ENCODE measurements at places on chromosomes 16 and 17.

DNA sequence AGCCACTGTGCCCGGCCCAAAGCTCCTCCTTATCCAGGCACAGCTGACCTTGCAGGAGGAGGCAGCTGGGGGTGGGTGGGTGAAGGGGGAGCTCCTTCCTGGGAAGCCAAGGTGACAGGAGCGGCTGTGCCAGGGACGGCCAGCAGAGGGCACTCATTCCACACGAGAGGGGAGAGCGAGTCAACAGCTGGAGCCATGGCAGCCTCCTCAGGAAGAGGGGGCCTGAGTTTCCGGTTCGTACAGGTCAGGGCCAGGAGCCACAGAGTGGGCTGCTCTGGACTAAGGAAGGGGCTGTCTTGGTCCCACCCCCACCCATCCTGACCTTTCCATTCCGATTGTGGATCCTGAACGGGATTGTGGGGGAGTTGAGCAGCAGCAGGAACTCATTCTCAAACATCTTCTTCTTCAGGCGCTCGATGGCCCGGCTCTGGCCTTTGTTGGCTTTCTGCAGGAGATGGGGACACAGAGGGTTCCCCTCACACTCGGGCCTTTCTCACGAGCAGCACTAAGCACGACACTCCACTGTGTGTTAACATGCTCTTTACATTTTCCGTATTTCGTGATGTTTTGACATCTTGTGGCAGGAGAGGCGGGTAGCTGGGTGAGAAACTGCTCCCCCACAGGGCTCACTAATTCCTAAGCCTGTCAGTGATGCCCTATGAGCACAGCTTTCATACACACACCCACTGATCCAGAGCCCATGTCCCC is 61.6 kb downstream of the TIMM22 start:
- peak; percentile 54 for DNase-seq

DNA sequence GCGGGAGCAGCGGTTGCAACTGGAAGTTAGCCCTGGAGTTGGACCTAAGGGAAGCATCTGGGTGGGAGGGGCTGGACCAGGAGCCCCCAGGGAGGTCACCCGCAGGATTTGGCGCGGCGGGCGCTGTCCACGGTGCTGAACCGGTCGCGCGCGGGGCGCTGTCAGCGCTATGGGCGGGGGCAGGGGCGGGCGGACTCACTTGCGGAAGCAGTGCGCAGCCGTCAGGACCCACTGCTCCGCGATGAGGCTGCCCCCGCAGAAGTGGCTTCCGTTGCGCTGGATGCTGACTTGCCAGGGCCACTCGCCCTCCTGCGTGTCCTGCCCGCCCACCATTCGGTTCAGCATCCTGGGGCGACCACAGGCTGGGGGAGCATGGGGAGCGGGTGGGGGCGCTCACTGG is 4.5 kb downstream of the PRSS27 start:
- peak; percentile 60 for DNase-seq

DNA sequence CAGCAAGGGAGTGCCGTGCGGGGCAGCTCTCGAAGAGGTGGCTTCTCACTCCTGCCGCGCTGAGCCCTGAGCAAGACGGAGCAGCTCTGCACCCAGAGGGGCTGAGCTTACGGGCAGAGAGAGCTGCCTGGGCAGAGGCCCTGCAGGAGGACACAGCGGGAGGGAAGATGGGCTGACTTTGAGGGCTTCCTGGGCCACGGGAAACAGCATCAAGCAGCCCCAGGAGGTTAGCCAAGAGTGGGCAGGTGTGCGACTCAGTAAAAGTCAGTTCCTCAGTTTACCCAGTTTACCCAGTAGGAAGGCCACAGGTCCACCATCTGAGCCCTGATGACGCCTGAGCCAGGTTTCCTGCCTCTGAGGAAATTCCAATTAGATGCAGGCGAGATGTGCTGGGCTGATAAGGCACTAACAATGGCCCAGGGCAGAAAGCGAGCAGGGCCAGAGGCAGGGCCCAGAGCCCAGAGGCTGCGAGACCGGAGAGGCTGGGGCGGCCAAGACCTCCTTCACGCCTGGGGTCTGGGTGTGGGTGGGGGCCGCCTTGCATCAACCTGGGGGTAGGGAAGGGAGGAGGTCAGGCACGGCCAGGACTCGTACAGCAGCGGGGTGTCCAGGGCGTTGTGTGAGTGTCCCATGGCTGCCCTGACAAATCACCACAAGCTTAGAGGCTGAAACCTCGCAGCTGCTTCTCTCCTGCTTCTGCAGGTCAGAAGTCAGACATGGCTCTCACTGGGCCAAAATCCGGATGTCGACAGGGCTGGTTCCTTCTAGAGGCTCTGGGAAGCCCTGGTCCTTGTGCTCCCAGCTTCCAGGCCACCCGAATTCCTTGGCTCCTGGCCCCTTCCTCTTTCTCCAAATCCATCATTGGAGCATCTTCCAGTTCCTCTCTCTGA is 32.0 kb upstream of the CIBAR2 start:
- DNase-seq, result no peak

- no peak for DNase-seq
These were observed 3.8 kb upstream of the NOS2 start for GRCh38 chr17:27804113-27804512.

- DNase-seq, result no peak
These were observed 11.4 kb downstream of the CDR2L start for GRCh38 chr17:74998783-74999182.

DNA sequence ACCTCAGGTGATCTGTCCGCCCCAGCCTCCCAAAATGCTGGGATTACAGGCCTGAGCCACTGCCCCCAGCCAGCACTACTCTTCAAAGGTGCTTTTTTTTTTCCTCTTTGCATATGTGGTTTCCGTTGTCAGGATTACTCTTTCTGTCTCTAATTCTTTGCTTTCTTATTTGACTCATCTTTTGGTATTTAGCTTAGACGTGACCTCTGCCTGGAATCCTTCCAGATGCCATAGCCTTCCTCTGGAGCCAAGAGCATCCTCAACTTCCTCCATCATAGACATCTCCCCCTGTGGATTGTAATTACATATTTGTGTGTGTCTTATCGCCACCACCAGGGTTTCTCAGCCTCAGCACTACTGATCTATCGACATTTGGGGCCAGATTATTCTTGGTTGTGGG is 84.4 kb upstream of the XYLT1 start:
- DNase-seq, result no peak

GRCh38 chr17:31704483-31704882 is 154.6 kb downstream of the COPRS start:
- DNase-seq, result no peak

- DNase-seq, result no peak
These were observed 132.0 kb downstream of the COPRS start for GRCh38 chr17:31726980-31727427.

- DNase-seq, result no peak
These were observed 3.3 kb downstream of the ZCCHC14 start for GRCh38 chr16:87489434-87490045.

GRCh38 chr17:77254951-77255825 is 114.4 kb downstream of the SEC14L1 start:
- DNase-seq, result no peak

DNA sequence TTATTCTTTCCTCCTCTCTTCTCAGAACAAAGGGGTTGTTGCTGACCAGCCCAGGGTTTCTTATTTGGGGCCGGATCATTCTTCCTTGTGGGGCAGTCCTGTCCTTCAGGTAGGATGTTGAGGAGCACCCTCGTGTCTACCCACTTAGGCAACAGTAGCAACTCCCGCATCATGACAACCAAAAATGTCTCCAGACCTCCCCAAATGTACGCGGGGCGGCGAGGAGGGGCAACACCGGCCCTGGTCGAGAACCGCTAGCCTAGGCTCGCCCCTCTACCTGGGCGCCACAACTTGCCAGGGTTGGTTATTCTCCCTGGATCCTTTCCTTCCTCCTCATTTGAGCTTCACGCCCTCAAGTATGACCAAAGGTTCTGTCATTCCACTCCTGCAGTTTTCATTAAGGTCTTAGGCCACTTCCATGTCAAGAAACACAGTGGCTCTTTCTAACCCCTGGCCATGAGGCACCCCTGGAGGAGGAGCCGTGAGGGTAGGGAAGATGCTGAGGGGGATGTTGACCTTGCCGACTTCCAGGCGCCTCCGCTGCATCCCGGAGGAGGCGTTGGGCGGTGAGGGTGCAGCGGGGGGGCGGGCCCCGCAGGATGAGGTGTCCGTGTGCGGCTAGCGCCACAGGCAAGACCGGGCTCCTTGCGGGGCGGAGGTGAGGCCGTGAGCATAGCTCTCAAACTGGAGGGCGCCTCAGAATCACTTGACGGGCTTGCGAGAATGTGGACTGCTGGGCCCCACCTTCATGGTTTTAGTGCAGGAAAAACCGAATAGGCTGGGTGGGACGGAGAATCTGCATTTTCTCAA is 712 bp upstream of the SPECC1 start:
- no peak for DNase-seq

- DNase-seq, result no peak
These were observed 38.3 kb downstream of the CDK5R1 start for GRCh38 chr17:32525122-32525521.

DNA sequence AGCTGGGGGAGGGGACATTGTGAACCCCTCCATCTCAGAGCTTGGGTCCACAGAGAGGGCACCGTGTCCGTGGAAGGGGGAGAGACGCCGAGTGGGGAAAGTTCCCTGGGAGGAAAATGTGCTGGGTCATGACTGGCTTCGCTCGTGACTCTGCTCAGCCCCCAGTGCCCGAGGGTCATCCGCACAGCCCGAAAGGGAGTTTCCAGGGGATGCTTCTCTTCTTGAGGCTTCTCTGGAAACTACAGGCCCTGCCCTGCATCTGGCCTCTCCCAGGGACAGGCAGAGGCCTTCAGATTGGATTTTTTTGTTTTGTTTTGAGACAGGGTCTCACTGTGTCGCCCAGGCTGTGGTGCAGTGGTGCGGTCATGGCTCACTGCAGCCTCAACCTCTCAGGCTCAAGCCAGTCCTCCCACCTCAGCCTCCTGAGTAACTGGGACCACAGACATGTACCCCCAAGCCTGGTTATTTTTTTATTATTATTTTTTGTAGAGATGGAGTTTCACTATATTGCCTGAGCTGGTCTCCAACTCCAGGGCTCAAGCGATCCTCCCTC is 9.8 kb upstream of the GSE1 start:
- no peak for DNase-seq

- no peak for DNase-seq
These were observed 6.4 kb upstream of the CCDC57 start for GRCh38 chr17:82219083-82219482.

DNA sequence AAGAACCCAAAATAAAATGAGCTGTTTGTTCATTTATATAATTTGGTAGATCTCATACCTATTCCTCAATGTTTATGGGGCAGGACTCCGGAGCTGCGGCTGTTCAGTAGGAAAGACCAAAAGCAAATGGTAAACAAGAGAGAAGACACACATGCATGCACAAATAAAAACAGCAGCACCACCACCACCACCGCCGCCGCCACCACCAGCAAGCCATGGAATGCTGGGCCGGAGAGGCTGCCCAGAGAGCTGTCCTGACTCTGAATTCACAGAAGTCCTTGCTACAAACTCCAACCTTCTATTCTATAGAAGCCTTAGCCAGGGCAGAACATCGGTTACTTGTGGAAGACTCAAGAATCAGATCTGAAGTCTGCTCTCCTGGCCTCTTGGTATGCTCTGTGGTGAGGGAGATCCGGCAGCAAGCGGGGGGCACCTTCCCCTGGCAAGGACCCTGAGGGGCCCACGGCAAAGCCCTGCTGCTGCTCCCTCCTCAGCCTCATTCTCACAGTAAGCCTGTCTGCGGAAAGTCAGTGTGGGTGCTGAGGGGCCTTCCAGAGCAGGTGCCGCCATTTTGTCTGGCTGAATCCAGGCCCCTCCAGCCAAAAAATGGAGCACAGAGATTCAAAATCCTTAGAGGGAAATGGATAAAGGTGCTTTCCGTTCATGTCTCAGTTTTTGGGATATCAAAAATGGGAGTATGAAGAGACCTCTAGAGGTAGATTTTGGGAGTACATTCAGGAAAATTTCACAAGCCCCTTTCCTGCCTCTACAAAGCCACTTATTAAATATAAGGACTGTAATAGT is 6.4 kb upstream of the FOXJ1 start:
- DNase-seq, result no peak

- DNase-seq, result no peak
These were observed 26.0 kb downstream of the COPZ2 start for GRCh38 chr17:48011405-48012150.

DNA sequence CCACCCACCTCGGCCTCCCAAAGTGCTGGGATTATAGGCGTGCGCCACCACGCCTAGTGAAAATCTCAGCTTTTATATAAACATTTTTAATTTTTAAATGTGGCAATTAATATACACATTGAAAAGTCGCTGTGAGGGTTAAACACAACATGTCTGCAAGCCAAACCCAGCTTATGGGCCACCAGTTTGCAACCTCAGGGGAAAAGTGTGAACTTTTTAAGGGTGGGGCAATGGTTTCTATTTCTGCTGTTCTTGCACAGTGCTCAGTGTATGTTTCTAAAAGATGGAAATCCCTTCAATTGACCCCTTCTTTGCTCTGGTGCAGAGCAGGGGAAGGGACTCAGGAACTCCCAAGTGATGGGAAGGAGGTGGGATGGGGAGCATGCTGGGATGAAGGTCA is 18.3 kb upstream of the SUPT4H1 start:
- DNase-seq, result no peak

- DNase-seq, result no peak
These were observed 6.5 kb upstream of the CHD3 start for GRCh38 chr17:7882068-7882467.

GRCh38 chr17:31388770-31389656 is 2.5 kb upstream of the RAB11FIP4 start:
- DNase-seq, result peak; percentile 33

All from activated CD4-positive, alpha-beta T cell treated with anti-CD3 and anti-CD28 coated beads for 24 hours (primary cell).